CD8-positive, alpha-beta memory T cell (primary cell): ENCODE measurements at places on chromosomes 1 and 21. TPM values are rescaled to one million over a fixed set of nuclear protein-coding genes. Genes with fewer than 3 reads are reported as not detected.

Gene S100A3
- total RNA-seq = not detected

Gene PIP5K1A
- total RNA-seq = 77.0 TPM

Gene UBL4B
- total RNA-seq = not detected

DNA sequence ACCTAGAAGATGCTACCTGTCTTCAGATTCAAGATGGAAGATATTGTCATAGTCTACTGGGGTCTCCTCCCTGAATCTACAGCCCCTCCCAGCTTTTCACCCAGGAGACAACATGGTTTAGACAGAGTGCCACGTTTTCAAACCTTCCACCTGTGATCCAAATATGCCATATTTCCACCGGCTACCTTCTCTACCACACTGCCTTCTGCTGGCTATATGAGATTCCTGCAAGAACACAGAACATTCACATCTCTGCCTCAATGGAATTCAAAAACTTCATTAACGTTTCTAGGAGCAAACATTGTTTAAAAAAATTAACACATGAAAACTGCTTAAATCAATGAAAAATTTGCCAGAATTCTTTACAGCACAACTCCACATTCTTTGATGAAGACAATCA, 12.9 kb upstream of the LELP1 start:
- no peak for DNase-seq

DNA sequence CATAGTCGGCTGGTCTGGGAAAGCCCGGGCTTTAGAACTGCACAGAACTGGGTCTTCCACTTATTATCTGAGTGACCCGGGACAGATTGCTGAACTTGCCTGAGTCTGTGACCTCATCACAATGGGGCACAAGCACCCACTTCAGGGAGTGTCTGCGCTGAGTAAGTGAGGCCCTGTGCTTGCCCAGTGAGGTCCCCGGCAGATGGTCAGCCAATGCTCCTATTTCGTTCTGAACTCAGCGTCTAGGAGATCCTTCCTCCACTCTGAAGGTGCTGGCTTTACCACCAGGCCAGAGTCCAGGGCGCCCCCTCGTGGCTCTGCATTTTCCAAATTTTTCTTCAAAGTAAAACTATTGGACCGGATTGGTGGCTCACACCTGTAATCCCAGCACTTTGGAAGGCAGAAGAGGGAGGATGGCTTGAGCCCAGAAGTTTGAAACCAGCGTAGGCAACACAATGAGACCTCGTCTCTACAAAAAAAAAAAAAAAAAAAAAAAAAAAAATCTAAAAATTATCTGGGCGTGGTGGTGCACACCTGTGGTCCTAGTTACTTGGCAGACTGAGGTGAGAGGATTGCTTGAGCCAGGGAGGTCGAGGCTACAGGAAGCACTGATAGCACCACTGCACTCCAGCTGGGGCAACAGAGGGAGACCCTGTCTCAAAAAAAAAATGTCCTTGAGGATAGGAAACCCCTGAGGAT, 61.7 kb downstream of the FCRL5 start:
- peak; percentile 13 for DNase-seq

- no peak for DNase-seq
Measured at GRCh38 chr21:33057385-33057940, 12.5 kb upstream of the OLIG1 start.

DNA sequence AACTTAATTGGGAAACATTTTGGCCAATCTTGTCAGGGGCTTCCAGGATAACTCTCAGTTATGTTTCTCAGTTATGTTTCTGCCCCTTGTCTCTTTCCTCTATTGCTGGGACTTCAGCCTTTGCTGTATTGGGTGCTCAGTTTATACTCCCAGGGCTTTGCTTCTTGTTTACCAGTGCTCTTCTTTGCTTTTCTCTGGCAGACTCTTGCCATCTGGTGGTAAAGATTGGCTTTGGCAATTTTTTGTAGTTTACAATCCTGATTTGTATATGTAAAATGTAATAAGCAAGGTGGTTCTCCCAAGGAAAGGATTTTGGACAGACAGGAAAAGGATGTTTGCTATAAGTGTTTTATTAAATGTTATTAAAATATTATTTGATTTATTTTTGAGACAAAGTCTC, 37.9 kb downstream of the FABP3 start:
- DNase-seq = no peak

DNA sequence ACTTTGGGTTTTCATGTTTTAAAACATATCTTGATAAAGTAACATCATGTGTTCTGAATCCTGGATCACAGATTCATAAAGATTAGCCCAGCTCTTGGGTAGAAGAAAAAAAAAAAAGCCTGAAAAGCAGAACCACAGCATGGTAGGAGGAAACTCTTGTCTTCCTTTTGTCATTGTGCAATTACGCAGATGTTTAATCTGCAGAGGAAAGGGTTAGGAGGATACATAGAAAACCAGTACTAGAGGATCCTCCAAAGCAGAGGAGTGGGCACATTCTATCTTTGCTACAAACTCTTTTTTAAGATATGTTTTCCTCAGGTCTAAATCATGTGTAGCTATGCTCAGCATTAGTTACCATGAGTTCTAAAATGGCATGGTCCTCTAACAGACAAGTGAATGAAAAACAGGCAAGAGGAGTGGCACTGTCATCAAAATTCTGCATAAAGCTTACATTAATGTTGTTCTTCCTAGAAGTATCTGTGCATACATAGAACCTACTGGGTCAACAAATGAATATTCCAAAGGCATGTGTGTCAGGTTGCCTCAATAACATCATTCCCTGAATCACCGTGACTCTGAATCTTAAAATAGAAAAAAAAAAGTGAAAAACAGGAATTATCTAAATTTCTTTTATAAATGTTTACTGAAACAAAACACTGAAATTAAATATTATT, 107.0 kb downstream of the NME7 start:
- DNase-seq = no peak
